ENCODE measurements at places on chromosomes 5 and 9.

GRCh38 chr5:54717459-54717858, 199.9 kb downstream of the SNX18 start:
- no peak for DNase-seq

DNA sequence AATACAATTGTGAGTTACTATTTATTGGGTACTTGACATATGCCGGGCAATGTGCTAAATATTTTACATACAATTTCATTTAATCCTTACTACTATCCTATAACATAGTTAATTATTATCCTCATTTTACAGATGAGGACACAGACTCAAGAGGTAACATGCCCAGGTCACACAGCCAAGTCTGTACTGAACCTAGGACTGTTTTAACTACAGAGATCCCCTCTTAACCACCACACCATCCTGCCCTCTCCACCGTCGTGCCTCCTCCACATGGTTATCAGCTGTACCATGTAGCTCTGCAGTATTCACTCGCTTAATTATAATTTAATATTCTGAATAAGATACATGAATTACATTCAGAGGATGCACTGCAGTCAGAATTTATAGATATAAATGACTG, 5.3 kb downstream of the RAB14 start:
- DNase-seq, result no peak

- DNase-seq, result no peak
Observed at GRCh38 chr5:173108914-173109313, 35.4 kb upstream of the BNIP1 start.

DNA sequence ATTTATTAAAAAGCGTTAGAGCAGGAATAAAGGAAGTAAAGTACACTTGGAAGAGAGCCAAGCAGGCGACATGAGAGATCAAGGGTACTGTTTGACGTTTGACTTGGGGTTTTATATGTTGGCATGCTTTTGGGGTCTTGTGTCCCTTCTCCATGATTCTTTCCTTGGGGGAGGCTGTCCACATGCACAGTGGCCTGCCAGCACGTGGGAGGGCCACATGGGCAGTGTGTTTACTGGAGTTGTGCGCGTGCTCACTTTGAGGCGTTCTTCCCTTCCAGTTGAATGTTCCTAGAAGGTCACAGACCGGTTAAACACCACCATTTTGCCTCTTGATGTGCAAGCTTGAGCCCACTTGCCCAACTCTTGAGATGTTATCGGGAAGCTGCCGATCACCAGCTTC, 49.5 kb upstream of the ICE1 start:
- DNase-seq, result no peak

- peak; percentile 69 for DNase-seq
Observed at GRCh38 chr5:159331093-159331973, 1.0 kb upstream of the IL12B start.

GRCh38 chr5:6586647-6587042, 46.2 kb downstream of the NSUN2 start:
- no peak for DNase-seq

DNA sequence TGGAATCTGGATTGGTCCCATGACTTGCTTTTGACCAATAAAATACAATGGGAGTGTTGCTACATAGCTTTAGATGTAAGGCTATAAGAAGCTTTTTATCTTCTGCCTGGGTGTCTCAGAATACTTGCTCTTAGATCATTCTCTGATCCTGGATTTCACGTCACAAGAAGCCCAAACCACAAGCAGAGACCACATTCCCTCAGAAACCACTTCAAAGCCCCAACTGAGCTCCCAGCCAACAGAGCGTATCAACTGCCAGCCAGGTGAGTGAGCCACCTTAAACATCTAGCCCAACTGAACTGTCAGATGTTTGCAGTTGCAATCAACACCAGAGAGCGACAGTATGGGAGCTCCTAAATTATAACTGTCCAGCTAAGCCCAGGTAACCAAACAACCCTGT, 687.1 kb downstream of the TLE1 start:
- DNase-seq, result no peak

DNA sequence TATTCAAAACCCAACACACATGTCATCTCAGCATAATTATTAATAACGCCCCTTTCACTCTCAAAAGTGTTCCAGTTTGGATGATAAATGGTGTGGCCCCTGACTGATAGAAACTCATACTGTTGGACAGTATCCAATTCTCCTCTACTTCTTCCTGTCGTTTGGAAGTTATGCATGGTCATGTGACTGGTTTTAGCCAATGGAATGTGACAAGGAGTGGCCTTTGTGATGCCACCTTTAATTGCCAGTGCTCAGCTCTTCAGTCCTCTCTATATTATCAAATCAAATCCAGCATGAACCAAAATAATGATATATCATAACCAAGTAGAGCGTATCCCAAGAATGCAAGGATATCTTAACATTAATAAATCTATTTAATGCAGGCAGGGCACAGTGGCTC, 117.8 kb upstream of the SPIN1 start:
- DNase-seq, result no peak

- no peak for DNase-seq
Observed at GRCh38 chr9:76092572-76092971, 202.1 kb downstream of the PCSK5 start.

DNA sequence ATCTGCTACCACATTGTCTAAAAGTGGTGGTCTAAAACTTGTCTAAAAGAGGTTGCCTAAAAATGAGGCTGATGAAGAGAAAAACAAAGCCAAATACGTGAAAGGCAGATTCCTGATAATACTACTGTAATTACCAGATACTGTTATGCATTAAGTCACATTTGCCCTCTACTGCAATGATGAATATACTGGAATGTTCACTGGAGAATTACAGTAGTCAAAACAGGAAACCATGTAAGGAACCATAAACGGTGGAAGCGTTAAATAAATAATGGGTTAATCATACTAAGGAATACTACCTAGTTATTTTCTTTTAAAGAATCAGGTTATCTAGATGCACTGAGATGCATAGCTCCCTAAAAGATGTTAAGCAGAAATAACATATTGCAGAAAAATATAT, 201.3 kb downstream of the MCTP1 start:
- DNase-seq, result no peak

DNA sequence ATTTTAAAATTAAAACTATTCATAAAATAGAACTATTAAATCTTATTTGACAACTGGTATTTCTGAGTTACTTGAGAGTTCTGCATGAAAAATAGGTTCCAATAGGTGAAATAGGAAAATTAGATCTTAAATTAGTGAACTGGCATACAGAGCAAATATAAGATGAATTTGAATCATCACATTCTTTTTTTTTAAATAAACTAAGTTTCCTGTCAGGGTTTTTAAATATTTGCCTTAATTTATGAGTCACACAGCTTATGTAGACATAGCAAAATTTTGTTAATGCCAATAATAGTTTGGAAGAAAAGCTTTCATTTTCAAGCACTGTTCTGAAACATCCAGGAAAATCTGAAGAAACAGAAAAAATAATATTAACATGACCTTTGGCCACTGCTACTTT, 311.7 kb upstream of the HAPLN1 start:
- no peak for DNase-seq

DNA sequence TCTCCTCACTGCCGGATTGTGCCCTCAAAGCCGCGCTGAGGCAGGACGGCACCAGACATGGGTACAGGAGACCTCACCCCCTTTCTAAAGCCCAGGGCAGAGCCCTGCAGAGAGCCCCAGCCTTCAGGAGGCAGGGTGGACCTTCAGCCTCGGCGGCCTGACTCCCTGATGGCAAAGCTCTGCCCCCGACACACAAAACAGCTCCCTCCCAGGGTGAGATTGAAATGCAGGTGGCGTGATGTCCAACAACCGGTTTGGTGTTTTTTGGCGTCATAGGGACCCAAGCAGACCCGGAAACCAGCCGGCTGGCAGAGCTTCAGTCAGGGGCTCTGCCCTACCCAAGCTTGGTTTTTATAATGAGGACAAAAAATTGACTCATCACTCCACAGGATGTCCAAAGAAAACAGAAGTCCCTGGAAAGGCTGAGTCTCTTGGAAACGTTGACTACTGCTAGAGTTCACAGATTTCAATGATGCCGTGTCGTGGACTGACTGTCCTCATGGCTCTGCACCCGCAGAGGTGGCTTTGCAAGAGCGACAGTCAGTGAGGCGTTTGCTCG, 275.2 kb upstream of the IRX1 start:
- no peak for DNase-seq

DNA sequence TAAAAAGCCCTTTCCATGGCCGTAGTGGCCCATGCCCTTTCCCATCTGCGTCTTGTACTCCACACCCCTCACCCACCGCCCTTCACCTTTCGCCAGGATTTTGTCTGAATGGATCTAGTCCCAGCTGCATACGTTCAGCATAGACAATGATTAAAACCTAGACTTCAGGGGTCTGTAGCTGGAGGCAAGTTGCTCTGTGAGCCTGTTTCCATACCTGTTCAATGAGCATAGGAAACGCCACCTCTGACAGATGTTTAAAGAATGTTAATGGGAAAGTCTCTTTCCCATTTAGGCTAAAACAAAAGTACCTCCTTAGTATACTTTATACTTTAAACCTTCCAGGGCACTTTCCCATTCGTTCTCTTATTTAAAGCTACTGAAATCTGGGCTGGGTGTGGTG, 105.7 kb downstream of the SPRY4 start:
- no peak for DNase-seq

DNA sequence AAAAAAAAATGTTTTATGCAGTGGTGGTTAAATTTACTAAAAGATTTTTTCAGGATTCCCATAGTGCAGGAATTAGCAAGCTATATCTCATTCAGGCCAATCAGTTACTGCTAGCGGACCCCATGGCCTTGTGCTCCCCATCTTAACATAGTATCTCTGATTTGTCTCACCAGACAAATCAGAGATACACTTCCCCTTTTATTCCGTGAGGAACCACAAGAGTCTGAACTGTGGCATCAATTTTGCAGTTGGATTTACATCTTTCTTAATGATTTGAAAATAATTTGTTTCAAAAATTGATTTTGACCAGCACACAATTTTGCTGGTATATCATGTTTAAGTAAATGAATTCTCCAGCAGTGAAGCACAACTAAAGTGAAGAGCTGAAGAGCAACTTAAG, 17.9 kb downstream of the ITGA1 start:
- no peak for DNase-seq

GRCh38 chr5:16819522-16820167, 116.4 kb downstream of the MYO10 start:
- no peak for DNase-seq
